Stimulated activated CD8-positive, alpha-beta memory T cell treated with anti-CD3 and anti-CD28 coated beads, Interleukin-2, amount 100 ng/mL, for 1 hour (primary cell): ENCODE measurements at places on chromosomes 6 and 20.

- DNase-seq, result no peak
These were observed 2.6 kb downstream of the STK35 start for GRCh38 chr20:2104236-2104635.

DNA sequence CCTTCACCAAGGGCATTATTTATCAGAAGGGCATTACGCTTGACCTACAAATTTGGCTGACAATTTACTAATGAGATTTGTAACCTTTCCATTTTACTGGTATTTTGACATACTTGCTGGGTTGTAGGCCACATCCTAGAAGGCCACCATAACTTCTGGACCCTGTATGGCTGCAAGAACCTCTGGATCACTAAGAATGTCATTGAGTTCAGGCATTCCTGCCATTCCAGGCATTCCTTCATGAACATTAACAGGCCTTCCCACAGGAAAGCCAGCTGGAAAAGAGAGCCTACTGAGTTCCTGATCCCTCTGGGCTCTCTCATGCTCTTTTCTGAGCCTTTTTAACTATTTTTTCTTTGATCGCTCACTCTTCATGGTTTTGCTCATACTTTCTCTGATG is 28.4 kb upstream of the SLC35A1 start:
- no peak for DNase-seq

DNA sequence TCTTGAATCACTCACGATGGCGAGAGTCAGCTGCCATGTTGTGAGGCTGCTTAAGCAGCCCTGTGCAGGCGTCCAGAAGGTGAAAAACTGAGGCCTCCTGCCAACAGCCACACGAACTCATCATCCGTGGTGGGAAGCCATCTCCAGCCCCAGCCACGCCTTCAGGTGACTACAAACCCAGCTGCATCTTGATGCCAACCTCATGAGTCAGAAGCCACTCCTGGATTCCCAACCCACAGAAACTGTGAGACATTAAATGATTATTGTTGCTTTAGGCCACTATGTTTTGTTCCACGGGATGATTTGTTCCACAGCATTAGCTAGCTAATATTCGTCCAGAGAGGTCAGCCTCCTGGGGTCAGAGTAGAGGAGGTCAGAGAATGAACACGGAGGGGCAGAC is 80.5 kb downstream of the SNX5 start:
- no peak for DNase-seq

GRCh38 chr6:169851641-169852503 is 100.5 kb downstream of the ERMARD start:
- DNase-seq, result no peak

DNA sequence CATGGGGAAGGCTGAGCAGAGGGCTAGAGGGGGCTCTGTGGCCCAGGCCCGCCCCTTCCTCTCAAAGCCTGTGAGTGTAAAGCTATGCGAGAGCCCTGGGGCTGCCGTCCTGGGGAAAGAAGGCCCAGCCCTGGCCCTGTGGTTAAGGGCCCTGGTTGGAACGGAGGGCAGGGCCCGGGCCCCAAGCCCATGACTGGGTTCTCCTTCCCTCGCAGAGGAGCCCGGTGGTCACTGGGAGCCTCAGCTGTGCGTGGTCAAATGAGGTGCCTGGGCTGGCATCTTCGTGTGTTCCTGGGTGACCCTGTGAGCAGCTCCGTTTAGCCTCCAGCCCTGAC is 56.0 kb downstream of the SMOC2 start:
- no peak for DNase-seq

DNA sequence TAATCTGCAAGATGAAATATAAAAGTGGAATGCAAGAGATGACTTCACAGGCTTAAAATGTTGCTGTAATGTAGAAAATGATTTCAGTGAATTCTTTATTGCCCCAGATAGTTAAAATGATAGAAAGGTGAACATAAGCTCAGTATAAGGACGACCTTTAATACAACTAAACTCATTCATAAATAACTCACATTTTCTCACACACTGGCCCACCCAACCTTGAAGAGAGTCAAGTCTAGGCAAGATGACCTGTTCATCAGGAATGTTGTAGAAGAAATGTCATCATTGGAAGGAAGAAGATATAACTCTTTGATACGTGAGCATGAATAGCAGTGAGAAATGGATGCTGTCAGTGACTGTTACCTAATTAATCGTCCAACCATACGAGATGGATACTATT is 111.1 kb upstream of the SASH1 start:
- DNase-seq, result no peak

- no peak for DNase-seq
These were observed 437.1 kb downstream of the GRIK2 start for GRCh38 chr6:101830501-101831031.

- no peak for DNase-seq
These were observed 73.2 kb downstream of the JPH2 start for GRCh38 chr20:44113618-44114376.

GRCh38 chr6:38671885-38672467 is 31.0 kb downstream of the GLO1 start:
- DNase-seq, result no peak

DNA sequence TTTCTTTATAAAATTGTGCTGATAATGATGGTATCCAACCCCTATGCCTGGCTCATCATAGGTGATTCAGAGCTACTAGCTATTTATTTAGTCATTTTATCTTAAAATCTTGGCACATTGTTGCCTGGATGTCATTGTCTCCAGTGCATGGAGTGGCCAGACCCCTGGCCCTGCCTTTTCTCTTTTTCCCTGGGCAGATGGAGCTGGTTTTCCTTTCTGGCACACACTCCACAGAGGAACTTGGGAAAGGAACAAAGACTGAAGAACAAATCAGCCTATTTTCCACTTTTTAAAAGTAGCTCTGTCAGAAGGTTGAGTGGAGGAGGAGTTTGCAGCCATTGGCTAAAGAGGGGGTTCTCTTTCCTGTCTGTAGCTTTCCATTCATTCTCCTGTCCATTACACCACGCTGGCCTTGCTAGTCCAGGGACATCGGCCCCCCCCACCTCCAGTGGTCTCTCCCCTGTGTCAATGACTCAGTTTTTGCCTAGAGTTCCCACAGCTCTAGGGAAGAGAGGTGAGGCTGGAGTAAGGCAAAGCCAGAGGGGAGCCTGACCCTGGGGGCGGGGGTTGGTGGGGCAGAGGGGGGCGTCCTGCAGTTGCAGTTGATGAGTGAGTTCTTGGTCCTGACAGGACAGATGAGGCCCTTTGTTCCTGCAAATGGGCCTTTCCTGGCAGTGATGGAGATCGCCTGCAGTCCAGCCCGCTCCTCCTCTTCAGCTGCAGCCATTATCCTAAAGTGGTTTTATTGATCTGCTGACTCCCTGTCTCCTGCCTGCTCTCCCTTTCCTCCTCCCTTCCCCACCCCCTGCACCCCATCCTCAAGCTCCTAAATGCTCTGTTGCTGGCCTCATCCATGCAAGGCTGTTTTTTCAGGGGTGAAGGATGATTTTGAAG is 774.5 kb downstream of the DHX35 start:
- DNase-seq, result no peak

DNA sequence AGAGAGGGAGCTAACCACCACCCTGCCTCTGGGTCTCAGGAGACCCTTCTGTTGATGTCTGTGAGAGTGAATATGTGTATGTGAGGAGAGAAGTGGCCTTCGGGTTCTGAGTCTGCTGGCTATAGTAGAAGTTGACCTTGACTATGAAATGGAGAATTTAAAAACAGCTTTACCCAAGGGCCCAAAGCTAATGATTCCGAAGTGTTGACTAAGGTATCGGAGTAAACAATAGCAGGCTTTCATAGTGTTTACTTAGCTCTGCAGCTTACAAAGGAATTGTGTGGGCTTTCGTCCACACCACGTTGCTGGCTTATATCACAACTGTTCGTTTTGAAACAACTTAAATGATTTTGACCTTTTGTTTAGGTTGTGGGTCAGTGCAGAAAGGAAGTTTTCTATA is 126.5 kb upstream of the JAG1 start:
- no peak for DNase-seq

- no peak for DNase-seq
These were observed 102.6 kb downstream of the CD109 start for GRCh38 chr6:73798592-73798991.

DNA sequence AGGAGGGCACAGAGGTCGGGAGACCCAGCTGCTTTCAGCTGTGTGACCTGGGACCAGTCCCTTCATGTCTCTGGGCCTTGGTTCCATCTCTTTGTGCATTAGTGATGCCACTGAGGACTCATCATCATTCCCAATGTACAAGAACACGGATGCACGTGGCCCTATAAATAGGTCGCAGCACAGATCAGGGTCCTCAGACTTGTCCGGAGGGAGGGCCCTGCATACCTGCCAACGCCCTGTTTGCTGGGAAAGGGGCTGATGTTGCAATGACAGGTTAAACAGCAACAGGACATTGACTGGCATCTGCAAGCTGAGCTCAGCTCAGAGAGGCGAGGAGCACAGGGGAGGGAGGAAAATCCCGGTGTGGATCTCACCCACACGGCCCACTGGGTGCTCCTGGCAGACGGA is 21.8 kb downstream of the TGM2 start:
- no peak for DNase-seq

- DNase-seq, result no peak
These were observed 395.0 kb downstream of the SMOC2 start for GRCh38 chr6:168835991-168836390.

DNA sequence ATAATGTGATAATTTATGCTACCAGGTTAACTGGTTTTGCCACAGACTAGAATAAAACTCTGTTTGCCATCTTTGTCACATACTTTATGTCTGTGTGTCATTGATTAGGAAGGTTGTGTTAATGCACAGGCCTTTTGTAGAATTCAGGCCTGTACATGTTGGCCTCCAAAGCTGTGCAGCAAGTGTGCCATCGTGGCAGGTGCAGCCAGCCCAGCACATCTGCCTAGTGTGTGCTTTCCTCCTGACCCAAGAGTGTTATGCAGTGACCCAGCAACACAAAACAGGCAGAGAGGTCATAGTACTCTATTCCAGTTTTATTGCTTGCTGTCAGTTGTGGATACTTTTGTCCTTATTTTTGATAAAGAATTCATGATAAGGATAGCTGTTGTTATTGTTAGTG is 3.7 kb downstream of the MAP3K4 start:
- DNase-seq, result no peak

DNA sequence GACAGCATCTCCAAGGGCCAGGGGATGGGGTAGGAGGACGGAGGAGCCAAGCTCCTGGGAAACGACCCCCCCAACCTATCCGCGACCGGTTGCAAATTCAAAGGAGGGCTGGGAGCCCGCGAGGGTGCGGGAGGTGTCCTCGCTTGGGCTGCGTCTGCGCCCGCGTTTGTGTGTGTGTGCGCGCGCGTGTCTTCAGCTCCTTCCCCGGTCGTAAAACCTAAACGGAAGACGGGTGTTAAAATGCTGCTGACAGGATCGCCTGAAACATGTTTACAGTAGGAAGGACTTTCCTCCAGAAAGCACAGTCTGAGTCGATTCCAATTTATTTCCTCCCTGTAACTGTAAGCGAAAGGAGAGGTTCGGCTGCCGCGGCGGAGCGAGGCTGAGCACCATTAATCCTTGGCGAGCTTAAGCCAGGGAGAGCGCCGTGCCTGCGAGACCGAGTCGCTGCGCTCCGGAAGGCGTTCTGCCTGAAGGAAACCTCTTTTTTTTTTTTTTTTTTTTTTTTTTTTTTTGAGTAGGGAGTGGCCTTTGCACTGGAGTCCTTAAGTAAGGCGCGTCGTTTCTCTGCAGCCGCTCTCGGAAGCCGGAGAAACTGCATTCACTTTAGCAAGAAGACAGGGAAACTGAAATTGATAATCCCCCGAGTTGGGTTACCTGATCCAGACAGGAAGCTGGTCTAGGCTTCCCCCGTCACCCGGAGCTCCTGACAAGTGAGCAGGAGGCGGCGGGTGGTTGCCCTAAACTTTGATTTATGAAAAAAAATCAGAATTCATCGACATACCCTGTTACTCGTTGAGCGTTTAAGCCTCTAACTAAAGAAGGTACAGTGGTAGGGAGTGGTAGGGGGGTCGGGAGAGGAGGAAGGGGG is 4.8 kb upstream of the SOX4 start:
- DNase-seq, result no peak

DNA sequence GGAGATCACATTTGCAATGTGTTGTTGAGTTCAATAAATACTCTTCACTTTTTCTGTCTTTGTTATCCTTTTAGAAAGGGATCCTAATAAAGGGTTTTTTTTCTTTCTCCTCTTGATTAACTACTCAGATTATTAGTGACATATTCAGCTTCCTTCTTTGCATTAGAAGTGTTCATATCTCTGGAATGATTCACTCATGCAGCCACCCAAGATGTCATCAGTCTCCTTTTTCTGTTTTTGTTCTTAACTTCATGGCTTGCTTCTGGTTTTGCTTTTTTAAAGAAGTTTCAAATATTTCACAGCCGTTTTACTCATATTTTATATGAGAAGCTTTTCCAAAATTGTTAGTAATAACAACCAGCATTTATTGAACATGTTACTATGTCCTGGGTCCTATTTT is 187.6 kb downstream of the TMEM242 start:
- no peak for DNase-seq

DNA sequence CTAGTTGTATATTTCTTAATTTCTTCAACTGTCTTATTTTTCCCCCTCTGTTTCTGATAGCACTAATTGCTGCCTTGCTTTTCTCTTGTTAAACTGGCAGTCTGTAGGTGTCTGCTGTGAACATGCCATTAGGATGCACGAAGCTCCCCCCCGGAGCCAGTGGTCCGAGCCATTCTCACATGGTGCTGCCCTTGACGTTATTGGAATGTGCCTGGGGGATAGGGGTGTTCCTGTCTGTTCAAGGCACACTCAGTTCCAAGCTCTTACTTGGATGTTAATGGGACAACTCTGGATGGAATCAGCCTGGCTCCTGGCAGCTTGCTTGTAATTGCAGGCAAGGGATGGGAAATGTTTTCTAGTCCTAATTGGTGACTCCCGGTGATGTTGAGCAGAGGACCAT is 68.4 kb downstream of the RREB1 start:
- DNase-seq, result no peak

GRCh38 chr20:63814891-63815614 is 16.0 kb downstream of the ZBTB46 start:
- DNase-seq, result no peak

DNA sequence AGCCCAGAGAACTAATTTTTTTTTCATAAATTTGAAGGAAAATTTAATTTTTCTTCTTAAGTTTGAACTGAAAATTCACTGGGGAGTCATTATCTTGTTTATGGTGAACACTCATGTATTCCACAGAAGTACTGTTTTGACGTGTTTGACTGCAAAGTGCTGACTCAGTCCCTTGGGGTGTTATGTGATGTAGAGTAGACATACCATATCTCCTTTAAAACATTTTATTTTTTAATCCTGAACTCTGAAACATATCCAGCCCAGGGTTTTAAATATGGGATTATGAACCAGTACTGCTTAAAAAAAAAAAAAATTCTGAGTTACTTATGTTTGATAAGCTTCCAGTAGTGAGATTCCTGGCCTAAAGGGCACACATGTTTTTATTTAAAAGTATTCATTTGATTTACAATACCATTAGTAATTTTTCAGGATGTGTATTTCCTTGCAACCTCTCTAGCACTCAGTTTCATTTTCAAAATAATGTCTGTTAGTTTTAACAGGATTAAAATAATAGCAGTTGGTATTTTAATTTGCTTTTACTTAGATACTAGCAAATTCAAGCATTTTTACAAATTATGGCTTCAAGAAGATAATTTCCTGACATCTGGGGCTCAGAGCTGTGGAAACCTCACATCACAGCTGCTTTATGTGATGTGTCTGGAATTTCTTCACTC is 81.7 kb upstream of the PDE10A start:
- DNase-seq, result no peak

GRCh38 chr6:130946076-130946475 is 117.0 kb downstream of the EPB41L2 start:
- DNase-seq, result no peak

GRCh38 chr6:64889144-64889543 is 817.9 kb downstream of the EYS start:
- DNase-seq, result no peak

GRCh38 chr6:30837432-30837831 is 46.9 kb upstream of the DDR1 start:
- no peak for DNase-seq
